NCI-H1694 treated with DMSO at 0.1 percent for 48 hours (cell line): ENCODE measurements at places on chromosomes 1 and 21.

DNA sequence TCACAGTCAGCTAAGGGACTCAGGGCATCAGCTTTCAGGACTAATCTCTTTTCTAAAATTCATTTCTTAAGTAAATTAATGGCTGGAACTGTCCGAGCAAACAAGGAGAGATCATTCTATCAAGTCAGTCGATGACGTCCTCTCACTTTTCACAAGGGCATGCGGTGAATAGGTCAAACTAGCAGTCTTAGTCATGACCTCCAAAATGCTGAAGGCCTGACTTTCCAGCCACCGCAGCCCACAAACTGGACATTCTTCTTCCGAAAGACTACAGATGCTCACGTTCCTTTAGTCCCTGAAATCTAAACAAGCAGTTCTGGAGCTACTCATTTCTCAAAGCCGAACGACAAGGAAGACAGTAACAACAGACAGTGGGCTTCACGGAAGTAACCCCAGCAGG lies 127.9 kb downstream of the TIAM1 start:
- no peak for DNase-seq

- DNase-seq, result no peak
These were observed 227.6 kb downstream of the RGS7 start for GRCh38 chr1:241129207-241129960.

GRCh38 chr1:247638781-247639180 lies 33.4 kb downstream of the OR2G3 start:
- DNase-seq, result no peak

DNA sequence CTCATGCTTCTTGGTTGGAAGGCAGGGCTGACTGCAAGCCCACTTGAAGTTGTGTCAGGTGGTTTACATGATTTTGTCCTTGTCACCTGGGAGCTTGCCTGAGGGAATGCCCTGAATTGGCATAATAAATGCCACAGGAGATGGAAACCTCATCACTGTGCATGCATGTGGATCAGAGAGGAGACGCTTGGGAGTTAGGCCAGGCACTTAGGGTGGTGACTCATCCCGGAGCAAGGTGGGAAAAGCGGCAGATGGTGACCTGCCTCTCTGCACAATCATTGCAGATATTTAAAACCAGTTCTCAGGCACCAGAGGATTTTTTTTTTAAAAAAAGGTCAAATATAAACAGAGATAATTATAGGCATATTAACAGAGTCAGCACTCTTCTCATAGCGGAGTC lies 202.2 kb upstream of the KIAA0040 start:
- DNase-seq, result peak; percentile 61

- no peak for DNase-seq
These were observed 1.8 kb downstream of the PEX11B start for GRCh38 chr1:145916745-145917144.

- DNase-seq, result no peak
These were observed 21.7 kb downstream of the UMODL1 start for GRCh38 chr21:42092771-42093170.

DNA sequence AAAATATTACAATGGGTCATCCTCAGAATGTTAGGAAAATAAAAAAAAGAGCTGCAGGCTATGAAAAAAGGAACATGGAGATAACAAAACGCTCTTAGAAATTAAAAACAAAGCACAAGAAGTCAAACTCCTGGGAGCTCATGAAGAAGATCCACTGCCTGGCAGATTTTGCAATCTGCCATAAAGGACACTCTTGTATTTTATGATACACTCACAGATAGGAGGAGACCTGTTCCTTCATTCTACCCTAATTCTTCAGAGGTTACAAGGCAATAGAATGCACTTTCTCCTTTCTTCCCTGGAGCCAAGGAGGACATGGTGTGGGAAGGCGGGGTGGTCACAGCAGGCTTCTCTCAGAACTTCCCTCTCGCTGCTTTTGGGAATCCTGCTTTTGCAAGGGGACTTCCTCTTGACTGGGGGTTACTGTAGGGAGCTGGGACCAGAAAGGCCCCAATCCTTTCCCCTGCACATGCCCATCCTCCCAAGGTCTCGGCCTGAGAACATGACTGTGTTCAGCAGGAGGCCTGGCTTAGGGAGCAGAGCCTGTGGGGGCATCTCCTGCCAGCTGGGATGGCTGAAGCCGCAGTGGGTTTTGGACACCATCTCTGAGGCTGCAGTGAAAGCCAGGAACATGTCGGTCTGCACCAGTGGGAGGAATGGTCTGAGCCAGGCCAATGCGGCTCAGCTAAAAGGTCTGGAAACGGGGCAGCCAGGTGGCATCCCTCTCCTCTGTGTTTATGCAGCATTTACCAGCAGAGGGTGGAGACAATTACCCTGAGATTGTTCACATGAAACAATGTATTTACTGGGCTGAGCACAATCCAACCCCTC lies 44.8 kb downstream of the GPR161 start:
- no peak for DNase-seq

- peak; percentile 87 for DNase-seq
These were observed 77.1 kb downstream of the PGBD5 start for GRCh38 chr1:230349020-230349393.

DNA sequence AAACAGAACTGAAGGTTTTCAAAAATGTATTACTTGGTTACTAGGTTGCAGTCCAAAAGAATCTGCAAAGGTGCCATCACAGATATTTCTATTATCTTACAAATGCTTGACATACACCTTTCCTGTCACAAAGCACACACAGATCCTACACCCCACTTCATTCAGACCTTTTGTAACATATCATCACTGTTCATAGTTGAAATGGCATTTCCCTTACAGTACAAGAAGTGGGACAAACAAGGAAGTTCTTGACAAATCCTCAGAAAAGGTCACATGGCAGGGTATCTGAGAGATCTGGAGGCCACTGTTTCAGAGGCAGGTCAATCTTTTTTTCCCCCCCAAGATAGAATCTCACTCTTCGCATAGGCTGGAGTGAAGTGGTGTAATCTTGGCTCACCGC lies 21.3 kb downstream of the TOR1AIP2 start:
- no peak for DNase-seq
